Kidney tubule cell (primary cell): ENCODE measurements at places on chromosomes 6 and 20.

DNA sequence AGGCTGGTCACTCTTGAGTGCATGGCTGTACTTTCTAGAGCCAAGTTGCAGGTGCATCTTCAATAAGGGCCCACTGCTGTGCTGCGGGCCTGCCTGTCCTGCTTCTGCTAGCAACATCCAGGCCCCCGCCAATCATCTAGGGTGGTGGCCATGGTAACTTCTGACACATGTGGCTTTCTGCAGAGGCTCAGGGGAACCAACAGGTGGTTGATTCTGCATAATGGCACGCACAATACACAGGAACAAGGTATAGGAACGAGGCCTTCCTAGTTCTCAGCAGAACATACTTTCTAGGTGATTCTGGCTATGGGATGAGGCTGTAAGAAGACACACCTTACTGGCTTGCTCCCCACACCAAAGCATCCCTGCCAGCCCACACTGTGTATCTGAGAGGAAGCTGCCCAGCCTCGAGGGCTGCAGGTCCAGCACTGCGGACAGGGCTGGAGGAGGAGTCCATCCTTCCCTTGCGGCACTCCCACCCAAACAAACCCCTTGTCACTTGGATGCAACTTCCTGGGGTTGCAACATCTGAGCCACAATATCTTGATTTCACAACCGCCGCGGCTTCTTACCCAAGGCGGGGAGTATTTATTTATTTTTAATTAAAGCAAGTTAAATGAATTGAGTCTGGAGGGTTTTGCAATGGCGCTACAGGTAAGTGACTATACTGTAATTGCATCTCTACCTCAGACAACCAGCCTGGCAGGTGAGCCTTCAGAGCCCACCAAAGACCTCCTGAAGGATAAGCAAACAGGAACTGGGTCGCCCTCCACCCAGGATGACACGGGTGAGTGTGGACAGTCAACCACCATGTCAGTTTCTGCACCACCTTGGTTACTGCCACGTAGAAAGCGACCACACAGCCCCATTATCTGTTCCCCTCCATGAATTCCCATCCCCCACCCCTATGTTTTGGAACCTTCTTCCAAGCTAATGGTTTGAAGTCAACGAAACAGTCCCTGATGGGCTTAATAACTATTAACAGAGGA is 49.6 kb downstream of the SULF2 start:
- no peak for DNase-seq

DNA sequence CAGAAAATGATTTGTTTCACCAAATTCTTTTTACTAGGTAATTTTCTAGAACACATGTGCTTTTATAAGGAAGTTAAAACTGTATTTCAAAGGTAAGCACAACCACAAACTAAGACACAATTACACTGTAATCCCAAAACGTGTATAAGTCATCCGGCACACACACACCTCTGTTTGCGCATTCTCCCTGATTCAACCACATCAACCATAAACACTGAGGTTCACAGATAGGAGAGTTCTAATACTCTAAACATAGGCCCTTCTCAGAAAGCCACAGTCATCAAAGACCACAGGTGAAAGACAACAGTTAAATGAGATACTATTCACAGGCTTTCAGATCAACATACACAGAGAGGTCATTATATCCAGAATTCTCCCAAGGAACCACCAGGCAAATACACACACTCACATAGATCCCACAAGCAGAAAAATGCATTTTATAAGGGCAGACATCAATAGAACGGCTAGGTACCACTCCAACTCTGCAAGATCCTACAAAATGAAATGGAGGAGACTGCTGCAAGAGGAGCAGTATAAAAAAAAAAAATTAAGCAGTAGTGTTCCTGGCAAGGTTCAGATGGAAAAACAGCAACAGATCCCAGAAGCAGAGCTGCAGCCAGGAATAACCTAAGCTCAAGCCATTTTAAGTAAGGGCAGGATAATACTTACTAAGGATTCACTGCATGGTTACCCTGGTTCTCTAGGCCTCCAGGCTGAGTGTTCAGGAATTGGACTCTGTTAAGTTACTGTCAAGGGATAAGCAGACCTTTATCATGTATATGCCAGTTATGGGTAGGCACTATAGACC is 6.6 kb upstream of the FBXO9 start:
- no peak for DNase-seq

GRCh38 chr6:56771189-56771588 is 128.5 kb upstream of the DST start:
- DNase-seq = peak; percentile 41

- DNase-seq = no peak
These were observed 176.6 kb downstream of the TRIM27 start for GRCh38 chr6:28747083-28747630.

- no peak for DNase-seq
These were observed 19.8 kb upstream of the VSTM2L start for GRCh38 chr20:37882961-37883712.
